Right lobe of liver (tissue), 6 donors: ENCODE measurements at places on chromosomes 7 and 10.
A peak's percentile ranks its signal among the peaks of the same experiment; 100 is the strongest.

GRCh38 chr10:92834986-92835385 is 13.3 kb upstream of the EXOC6 start:
- no peak for DNase-seq

DNA sequence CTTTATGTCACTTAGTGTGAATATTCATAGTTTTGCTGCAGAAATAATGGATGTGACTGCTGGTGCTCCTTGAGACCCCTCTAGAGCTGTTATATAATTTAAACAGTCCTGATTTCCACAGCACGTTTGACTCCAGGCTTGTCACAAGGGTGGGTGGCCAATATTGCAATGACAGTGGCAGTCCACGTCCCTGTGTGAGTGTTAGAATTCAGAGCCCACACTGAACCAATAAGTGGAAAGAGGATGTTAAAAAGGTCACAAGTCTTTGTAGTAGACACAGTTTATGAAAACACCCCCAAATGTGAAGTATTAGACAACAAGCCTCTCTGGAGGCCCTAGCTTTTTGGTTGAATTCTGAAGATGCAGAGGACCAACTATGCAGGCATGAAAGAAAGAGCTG is 2.0 kb downstream of the PPP1R17 start:
- DNase-seq = no peak

GRCh38 chr10:101301111-101301731 is 52.7 kb upstream of the BTRC start:
- peak; percentile 67 for DNase-seq

- no peak for DNase-seq
These were observed 24.3 kb downstream of the AP5Z1 start for GRCh38 chr7:4799508-4800268.

DNA sequence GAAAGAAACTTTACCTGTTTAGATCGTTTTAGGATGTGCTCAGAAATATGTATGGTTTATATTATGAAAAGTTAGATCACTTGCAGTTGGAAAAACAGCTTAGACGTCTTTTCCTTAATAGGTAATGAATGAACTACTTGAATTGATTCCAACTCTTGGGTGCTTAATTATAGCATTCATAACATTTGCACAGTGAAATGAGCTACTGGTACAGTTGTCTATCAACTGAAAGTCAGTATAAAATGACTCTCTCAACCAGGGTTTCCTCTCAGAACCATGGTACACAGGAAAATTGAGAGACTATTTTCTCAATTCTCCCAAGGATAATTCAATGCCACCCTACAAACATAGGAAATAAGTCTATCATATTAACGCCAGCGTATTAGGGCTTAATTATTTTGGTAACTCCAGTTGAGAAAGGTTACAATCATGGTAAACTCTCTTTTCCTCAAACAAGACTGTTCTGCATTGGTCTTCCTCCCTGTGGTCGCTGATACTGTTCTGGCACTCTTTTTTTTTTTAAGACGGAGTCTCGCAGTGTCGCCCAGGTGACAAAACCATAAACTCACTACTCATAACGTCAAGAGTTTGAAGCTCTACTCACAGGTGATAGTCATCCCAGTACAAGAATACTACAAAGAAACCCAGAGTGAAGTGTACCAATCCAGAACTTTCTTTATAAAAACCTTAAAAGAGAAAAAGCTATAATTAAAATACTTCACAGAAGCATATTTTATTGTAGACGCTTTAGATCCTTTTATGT is 2.0 kb downstream of the ANLN start:
- no peak for DNase-seq

DNA sequence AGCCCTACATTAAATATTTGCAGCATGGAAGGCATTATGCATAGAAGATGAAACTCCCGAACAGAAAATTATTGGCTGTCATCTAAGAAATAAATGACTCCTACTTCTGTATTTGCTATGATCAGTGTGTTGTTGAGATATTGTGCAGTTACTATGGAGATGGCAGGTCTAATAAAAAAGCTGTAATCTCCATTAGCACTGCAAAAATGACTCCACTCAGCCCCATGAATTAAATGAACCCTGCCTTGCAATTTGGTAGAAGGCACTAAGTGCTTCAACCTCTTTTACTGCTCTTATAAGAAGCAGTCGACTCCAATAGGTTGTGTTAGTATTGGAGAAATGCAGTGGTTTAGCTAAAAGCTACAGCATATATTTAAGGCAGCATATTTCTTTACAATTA is 290.0 kb upstream of the PHYHIPL start:
- no peak for DNase-seq

DNA sequence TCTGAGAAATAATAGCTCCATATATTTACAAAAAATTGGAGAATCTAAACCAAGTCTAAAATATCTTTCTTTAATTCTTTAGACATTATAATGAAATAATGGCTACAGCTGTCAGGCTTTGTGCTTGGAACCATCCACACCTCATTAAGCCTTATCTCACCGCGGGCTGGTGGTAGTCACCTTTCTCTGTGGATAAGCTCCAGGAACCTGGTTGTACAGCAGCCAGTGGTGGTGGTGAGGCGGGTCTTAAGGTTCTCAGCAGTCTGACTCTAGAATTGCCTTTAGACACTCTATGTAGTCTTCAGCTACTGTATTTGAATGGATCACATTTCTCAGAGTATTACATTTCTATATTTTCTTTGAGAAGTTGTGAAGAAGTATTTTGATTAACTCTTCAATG is 34.2 kb downstream of the CUL1 start:
- DNase-seq = no peak

DNA sequence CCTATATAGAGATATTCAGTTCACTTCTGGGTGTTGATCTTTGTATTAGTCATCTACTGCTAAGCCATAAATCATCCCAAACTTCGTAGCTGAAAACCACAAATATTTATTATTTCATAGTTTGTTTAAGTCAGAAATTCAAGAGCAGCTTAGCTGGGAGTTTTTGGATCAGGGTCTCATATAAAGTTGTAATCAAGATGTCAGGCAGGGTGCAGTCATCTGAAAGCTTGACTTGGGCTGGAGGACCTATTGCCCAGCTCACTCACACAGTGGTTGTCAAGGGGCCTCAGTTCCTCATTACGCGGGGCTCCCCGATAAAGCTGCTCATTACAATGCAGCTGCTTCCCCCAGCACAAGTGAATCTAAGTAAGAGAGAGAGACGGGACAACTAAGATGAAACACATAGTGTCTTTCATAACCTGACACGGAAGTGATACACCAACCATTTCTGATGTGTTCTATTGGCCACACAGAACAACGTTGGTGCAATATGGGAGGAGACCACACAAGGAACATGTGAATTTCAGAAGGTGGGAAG is 15.7 kb downstream of the PPP1R3C start:
- DNase-seq = no peak

DNA sequence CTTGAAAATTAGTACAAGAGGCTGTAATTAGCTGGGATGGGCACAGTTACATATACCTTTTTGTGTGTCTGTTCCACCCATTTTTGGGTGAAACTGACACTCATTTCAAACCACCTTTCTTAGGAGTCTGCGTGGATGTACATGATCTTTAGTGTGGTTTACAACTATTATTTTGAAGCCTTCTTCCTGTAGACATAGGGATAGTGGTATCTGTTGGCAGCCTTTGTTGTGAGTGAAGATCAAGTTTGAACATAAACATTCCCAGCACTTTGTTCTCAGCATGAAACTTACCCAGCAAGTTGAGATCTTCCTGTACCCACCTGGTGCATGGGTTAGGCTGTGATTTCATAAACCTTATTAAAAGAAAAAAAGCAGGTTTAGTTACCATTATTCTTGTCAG is 2.0 kb downstream of the BAG3 start:
- DNase-seq = no peak

DNA sequence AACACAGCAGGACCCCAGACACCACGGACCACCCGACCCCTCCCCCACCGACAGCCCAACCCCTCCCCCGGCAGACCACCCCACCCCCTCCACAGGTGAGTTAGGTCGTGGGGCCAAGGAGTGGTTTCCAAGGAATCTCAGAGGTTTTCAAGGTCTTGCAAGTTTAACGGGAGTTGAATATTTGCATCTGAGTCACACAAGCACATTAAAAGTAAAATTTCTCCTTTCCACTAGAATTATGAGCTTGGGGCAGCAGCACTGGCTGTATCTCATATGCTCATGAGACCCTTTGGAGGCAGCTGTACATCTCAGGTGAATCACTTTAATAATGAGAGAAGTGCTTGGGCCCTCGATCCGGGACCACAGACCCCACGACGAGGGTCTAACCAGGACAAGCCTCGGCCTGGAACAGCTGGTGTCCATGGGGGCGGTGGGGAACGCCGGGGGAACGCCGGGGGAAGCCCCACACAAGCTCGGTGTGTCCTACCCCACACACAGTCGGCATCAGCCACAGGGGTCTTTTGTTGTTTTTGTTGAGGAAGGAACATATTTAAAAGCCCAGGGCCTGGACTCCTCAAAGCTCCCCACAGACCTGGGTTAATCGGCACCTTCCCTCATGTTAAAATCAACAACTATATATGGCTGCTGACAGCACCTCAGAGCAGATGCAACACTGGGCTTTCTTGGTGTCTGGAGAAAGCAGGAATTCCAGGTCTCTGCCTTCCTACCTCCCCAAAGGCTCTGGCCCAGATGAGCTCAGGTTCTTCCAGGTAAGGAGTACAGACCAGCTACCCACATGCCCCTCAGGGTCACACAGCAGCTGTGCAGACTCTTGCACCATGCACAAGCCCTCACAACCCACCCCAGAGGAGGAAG is 130.3 kb downstream of the DIP2C start:
- DNase-seq = no peak

DNA sequence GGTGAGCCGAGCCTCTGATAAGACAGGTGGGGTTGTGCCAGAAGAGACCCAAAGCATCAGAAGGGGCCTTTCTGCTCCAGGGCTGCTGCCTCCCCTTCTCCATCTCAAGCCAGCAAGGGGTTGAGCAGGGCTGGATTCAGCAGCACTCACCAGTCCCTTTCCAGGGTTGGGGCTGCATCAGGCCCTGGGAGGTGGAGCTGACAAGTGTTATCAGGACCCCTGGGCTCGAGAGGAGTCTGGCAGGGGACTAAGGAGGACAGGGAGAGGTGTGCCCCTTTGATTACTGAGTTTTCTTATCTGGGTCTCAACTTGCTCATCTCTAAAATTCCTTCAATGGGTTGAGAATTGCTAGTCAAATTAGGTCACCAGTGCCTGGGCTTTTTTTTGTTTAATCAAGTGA is 17.8 kb downstream of the ARHGAP22 start:
- no peak for DNase-seq

GRCh38 chr7:8277394-8277982 is 15.5 kb upstream of the ICA1 start:
- no peak for DNase-seq
